ENCODE measurements at places on chromosomes 1 and 21.

- DNase-seq, result no peak
Observed at GRCh38 chr1:27331426-27331825, 9.5 kb downstream of the TMEM222 start.

DNA sequence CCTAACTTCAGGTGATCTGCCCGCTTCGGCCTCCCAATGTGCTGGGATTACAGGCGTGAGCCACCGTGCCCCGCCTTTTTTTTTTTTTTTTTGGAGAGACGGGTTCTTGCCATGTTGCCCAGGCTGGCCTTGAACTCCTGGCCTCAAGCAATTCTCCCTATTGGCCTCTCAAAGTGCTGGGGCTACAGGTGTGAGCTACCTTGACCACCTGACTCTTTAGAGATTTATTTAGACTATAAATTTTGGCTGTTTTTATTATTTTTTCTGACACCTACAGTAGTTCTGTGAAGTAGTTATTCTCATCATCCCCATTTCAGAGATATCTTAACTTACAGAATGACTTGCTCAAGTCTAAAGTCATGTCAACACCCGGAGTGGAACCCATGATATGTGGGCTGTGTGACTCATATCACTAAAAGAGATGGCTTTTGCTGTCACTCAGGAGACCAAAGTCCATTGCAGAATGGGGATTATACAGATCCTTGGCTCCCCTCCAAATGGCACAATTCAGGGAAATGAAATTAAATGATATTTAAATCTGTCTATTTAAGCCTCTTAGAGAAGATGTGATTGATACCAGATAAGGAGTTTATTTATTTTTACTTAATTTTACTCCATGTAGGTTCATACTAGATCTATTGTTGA, 93.2 kb downstream of the CTH start:
- no peak for DNase-seq

DNA sequence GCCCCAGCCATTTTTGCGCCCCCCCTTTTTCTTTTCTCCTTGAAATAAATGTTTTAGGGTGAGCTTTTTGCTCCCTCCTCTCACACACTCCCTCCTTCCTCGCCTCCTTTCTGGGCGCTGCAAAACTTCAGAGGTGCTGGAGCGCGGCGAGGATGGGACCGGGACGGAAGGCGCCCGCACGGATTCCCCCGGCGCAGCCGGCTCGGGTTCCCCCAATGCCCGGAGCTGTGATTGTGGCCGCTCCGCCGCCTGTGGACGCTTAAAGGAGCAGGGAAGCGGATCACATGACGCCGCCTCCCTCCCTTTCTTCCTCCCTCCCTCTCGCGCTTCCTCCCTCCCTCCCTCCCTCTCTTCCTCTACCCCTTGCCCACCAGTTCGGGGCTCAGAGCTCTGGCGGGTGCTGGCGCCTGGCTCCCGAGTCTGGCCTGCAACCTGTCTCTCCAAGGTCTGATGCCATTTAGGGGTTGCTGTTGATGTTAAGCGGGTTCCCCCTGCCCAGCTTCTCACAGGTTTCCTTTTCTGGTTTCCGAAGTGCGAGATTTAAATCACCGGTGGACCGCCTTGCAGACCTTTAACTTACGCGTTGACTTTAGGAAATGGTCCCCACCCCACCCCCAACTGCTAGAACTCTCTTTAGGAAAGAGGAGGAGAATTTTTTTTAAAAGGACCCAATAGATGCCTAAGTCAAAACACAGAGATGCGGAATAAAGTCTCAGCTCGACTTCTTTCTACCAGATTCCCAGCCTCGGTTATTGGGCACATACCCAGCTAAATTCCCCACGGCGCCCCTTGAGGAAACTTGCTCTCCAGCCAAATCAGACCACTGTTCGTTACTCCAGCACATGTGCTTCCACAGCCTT, at the start of gene WLS:
Gene WLS, minus strand, starts transcription at position 235 of the 860 bp plus-strand sequence. Its CDS starts 224 bp downstream, at position 11.
- DNase-seq, result peak; percentile 79

- no peak for DNase-seq
Observed at GRCh38 chr1:78267513-78268218, 221.9 kb downstream of the GIPC2 start.

Data from H1 (cell line).